Fibroblast of the aortic adventitia (primary cell): ENCODE measurements at places on chromosomes 6 and 20. TPM values are rescaled to one million over a fixed set of nuclear protein-coding genes. Genes with fewer than 3 reads are reported as not detected.

FAM83C gene
- not detected in 2 replicates for total RNA-seq

ZNF341 gene
- 0.90 and 1.5 TPM in 2 replicates for total RNA-seq

GNMT gene
- 0.25 and 0.36 TPM in 2 replicates for total RNA-seq

GABRR2 gene
- 0.09 TPM in 1 of 2 replicates, not detected in the other for total RNA-seq

SLC22A23 gene
- 7.8 and 9.0 TPM in 2 replicates for total RNA-seq

COL12A1 gene
- 139 and 342 TPM in 2 replicates for total RNA-seq

GJA1 gene
- total RNA-seq = 245 and 251 TPM in 2 replicates

PI3 gene
- total RNA-seq = not detected in 2 replicates

DNAH8 gene
- total RNA-seq = 0.08 TPM in 1 of 2 replicates, not detected in the other
